Activated CD4-positive, alpha-beta T cell treated with anti-CD3 and anti-CD28 coated beads, Interleukin-2, amount 50 U/mL, for 4 hours (primary cell): ENCODE measurements at places on chromosomes 11 and 22.

- peak; percentile 91 for DNase-seq
Measured at GRCh38 chr11:67630228-67630942, 648 bp upstream of the NUDT8 start.

DNA sequence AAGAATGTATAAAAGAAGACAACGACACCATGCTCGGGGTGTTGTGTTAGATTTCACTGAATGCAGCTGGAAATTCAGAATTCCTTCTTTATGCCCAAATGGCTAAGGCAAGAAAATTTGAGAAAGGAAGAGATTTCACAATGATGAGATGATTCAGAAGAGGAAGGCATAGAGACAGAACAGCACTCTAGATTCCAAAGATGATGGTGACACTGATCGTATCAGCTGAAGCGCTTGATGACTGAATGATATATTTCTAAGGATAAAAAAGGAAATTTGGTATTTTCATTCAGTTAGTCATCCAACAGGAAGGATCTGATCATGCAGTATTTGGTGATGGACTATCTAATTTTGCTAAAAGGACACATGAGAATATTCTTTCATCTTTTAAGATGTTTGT lies 189.2 kb downstream of the EFCAB6 start:
- DNase-seq, result no peak

GRCh38 chr11:117745346-117745745 lies 51.7 kb downstream of the DSCAML1 start:
- no peak for DNase-seq

DNA sequence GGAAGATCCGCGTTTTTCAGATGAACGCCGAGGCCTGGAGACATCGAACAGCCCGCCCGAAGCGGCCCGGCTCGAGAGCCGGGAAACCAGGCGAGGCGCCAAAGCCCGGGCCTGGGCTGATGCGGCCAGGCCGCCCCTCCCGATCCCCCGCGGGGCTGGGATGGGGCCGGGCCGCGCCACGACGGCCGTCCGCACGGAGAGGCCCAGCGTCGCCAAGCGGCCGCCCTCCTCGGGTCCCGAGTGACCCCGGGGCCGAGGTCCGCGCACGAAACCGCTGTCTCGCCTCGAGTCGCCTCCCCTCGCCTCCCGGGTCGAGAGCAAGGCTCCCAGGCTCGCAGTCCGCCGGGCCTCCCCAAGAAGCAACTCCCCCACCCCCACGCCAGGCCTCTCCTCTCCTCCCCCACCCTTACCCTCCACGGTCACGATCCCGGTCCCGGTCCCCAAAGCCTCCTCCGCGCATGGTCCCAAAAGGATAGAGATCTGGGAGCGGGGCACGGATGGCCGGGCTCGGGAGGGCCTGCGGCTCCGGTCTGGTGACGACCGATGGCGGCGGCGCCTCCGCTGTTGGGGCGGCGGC lies 482 bp downstream of the DDX17 start:
- DNase-seq, result peak; percentile 48

- no peak for DNase-seq
Measured at GRCh38 chr11:130523609-130524008, 75.2 kb downstream of the ADAMTS15 start.

DNA sequence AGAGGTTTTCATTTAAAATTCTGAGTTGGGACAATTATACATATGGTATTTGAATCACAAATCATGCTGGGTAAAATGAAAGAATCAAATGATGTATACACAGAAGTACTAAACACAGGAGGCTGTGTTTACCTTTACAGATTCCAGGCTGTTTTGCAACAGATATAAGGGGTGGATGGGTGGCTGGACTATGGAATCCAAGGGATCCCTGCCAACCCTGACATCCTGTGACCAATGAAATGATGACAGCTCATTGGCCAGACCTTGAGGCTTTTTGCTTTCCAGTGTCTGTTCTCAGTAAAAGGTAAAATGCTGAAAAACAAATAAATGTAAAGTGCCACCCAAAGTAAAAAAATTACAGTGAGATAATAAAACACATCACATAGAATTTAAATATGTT lies 3.3 kb upstream of the DDI1 start:
- DNase-seq, result no peak

GRCh38 chr11:132008872-132009271 lies 638.5 kb downstream of the NTM start:
- DNase-seq, result no peak

- peak; percentile 63 for DNase-seq
Measured at GRCh38 chr22:24803064-24803542, 2.9 kb upstream of the SGSM1 start.

GRCh38 chr11:5923427-5923776 lies 18.6 kb upstream of the OR56A3 start:
- DNase-seq, result no peak

- DNase-seq, result no peak
Measured at GRCh38 chr11:134379241-134379640, 32.8 kb downstream of the B3GAT1 start.

GRCh38 chr11:1113405-1114201 lies 38.9 kb downstream of the MUC2 start:
- no peak for DNase-seq

- DNase-seq, result no peak
Measured at GRCh38 chr22:39718921-39719475, 148.4 kb downstream of the CACNA1I start.

DNA sequence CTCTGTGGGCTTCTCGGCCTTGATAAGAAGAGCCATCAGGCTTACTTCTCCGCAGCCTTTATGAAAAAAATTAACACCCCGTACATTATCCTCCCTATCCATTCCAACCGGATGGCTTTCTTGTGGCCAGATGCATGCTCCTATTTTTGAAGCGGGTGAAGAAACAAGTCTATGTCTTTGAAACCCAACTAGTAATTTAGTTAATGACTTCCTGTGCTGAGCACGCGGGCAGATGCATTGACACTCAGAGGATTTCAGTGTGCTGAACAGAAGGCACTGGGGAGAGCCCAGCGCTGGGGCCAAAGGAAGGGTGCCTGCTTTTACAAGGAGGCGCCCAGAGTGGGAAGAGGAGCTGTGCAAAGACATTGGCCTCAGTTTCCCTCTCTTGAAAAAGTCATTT lies 53.3 kb downstream of the ARHGAP8 start:
- DNase-seq, result no peak

GRCh38 chr11:118827118-118827517 lies 36.2 kb upstream of the DDX6 start:
- DNase-seq, result no peak

GRCh38 chr11:34363363-34364084 lies 5.7 kb upstream of the ABTB2 start:
- no peak for DNase-seq

GRCh38 chr11:102610200-102610599 lies 14.9 kb downstream of the MMP20 start:
- no peak for DNase-seq

DNA sequence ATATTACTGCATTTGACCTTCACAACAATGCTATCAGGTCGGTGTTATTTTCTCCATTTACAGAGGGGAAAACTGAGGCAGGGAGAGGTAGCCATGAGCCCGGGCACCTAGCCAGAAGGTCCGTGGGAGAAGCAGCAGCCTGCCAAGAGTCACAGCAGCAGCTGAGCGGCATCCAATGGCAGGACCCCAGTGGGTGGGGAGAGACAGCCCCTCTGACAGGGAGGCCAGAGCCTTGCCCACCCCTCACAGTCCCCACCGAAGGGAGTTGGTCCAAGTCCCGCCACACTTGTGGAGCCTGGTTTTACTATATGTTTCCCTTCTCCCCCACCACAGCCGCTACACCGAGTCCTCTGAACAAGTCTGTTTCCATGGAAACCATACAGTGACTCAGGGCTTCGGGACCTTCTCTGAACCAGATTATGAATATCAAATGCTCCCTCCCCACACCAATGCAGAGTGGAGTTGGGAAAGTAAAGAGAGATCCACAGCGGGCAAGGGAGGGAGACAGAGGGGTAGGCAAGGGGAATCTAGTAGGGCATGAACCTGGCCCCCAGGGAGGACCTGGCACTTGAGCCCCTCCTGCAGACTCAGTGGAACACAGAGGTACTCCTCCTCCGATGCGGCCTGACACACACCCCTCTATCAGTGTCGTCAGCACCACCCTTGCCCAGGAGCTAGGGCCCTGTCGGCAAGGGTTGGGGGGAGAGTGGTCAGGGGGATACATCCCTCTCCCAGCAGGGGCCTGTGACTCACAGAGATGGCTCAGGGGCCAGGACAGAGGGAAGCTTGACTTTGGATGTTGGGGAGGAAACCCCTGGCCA lies 2.5 kb downstream of the CHST1 start:
- no peak for DNase-seq

DNA sequence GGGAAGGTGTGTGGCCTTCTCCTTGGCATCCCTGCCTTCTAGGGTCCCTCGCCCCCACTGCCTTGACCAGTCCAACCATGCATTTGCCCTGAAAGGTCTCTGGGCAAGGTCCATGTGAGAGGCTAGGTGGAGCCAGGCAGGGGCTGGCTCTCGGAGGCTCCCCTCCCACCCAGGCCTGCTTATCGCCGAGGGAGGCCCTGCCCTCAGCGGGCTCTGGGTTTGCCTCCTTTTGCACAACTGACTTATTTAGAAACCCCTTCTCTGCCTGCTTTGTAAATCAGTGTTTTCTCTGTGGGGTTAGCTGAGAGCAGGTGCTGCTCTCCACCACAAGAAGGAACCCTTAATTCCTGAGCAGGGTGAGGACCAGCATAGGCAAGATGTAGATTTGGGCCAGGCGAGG lies 47.7 kb downstream of the CD82 start:
- no peak for DNase-seq

DNA sequence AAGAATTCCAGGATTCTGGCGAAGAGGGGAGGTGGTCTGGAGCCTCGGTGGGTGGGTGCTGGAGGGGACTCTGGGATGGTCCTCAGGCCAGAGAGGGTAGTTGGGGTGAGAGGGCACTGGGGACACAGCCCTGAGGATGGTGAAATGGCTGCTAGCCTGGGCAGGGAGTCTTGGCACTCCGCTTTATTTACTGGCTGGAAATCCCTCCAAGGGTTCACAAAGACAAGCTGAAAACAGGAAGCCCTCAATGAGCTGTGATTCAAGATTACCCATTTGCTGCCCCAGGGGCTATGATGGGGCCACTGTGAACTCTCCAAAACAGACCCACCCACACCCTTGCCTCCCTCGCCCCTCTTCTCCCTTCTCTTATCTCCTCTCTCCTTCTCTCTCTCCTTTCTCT lies 71.9 kb downstream of the FBXO7 start:
- no peak for DNase-seq

DNA sequence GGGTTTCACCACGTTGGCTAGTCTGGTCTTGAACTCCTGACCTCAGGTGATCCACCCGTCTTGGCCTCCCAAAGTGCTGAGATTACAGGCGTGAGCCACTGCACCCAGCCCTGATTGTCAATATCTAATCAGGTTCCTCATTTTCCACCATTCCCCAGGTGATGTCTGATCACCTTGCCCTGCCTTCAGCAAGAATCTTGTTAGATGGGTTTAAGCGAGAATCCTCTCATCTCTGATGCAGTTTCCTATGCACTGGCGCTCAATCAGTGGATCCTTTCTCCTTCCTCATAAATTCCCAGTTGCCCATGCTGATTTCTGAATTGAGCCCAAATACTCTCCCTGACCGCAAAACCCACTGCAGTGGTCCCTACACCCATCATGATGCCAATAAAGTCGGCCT lies 664 bp upstream of the ZC3H7B start:
- DNase-seq, result no peak

- no peak for DNase-seq
Measured at GRCh38 chr22:49106096-49106841, 721.4 kb downstream of the BRD1 start.

DNA sequence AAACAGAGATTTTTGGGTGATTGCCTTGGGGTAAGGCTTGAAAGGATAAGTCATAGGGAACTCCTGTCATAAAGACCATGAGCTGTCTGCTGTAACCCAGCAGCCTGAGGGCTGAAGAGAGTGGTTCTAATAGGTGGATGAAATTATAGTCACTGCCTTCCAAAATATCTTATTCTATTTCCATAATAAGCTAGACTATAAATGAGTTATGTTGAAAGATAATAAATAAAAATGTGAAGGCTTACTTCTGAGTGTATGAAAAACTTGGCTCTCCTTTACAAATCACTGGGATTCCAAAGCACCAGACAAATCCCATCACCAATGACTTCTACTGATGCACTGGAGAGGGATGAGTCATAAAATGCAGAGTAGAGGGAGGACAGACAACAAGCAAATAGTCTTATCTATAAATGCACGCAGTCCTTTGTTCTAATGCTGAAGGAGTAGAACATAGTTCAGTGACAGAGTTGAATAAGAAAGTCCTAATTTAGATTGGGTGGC lies 775.0 kb upstream of the LRRC4C start:
- no peak for DNase-seq

GRCh38 chr11:3055891-3056290 lies 1.3 kb downstream of the CARS1 start:
- no peak for DNase-seq

- DNase-seq, result no peak
Measured at GRCh38 chr11:45647329-45647728, 18.1 kb downstream of the CHST1 start.

DNA sequence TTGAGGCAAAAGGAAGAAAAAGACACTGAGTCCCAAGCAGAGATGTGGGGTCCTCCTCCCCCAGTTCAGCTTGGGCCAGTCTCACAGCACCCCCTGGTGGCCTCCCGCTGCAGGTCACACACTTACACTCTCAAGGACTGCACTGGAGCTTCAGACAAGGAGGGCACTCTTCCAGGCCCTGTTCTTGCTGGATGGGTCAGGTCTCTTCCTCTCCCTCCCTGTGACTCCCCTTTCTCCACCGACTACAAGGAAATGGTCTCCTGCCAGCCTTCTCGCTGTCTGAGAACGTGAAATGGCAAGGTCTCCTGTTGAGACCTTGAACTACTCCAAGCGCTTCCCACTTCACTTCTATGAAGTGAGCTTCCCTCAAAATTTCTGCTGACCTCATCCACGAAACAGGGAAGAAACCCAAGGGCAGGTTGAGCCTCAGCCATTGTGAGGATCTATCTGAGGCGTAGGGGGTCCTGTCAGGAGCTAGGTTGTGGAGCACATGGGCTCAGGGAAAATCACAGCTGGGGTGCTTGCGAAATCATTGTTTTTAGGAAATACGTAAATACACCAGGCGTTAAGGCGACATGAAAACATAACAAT lies 11.2 kb upstream of the IGLL1 start:
- peak; percentile 49 for DNase-seq

DNA sequence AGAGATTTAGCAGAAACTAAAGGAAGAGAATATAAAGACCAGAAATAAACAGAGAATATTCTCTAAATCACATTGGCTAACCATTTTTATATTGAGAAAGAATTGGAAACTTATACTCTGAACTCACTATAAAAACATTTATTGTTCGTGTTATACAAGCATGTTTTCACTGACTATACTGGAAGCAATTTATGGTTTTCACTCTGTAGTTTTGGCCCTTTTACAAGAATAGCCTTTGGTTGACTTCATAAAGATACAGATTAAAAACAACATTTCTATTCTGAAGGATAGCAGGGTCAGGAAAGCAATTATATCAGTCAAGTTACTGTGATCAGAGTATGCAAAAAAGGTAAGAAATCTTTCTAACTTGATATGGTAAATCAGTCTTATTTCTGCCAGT lies 965.7 kb upstream of the FAT3 start:
- DNase-seq, result no peak

DNA sequence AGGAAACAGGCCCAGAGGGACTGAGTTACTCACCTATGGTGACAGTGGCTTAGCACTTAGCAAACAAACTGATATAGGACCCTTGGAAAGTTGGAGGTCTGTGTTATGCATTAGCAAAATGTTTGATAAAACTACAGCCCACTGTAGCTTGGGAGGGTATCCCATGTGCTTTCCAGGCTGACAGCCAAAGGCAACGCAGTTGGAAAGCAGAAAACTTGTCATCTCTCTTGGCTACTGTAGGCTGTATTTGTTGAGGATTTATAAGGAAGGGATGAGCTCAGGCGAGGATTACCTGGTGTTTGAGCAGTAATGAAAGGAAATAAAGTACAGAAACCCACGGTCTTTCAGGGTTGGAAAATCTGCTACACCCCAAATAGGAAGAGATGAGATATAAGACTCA lies 23.8 kb downstream of the SDHAF2 start:
- DNase-seq, result no peak
